ENCODE measurements at places on chromosomes 2 and 18. TPM values are rescaled to one million over a fixed set of nuclear protein-coding genes. Genes with fewer than 3 reads are reported as not detected.

Gene SERPINB2
- 76.9 TPM for total RNA-seq

Gene SP5
- not detected for total RNA-seq

Gene RBM44
- 0.09 TPM for total RNA-seq

- no peak overlapping the region for H3K27ac ChIP-seq
- no peak overlapping the region for H3K4me3 ChIP-seq
- H3K27me3 ChIP-seq, result no peaks in the 10 kb centered on the region
- H3K36me3 ChIP-seq, result no peaks in the 10 kb centered on the region
Measured at GRCh38 chr2:78561876-78562275, 463.6 kb upstream of the REG3G start.

DNA sequence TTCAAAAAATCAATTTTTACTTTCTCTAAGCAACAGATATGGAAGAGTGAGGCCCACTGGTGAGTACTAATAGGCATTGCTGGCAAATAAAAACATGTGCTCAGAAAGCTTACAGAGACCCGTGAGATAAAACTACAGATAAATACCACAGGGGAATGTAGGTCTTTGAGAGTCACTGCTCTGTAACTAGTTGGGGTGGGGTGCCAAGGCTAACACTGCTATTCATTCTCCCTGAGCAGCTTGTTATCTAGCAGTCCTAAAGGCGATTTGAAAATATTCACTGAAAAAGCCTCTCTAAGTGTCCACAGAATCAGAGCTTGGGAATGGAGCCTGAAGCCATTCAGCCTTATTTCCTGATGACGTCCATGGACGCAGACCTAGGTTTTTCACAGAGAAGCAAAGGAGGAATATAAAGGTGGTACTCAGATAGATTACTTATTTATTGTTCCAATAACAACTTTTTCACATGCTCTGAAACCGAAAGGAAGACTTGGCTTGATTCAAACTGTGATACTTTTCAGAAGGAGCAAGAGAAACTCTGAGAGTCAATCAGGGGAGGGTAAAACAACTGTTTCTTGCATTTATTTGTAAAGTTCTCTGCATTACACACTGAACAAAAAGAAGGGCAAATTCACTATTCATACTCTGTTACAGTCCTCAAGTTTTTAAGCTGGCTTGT lies 188.4 kb downstream of the PPP1R1C start:
- H3K4me1 ChIP-seq, result peaks cover 9% of the 10 kb centered on the region
- DNase-seq, result no peak
- no peak overlapping the region for H3K27ac ChIP-seq
- no peak overlapping the region for H3K4me3 ChIP-seq
- no peaks in the 10 kb centered on the region for H3K36me3 ChIP-seq
- no peaks in the 10 kb centered on the region for H3K27me3 ChIP-seq

Data from HFFc6 (cell line).